HS-5 (cell line): ENCODE measurements at places on chromosomes 7 and 10.

DNA sequence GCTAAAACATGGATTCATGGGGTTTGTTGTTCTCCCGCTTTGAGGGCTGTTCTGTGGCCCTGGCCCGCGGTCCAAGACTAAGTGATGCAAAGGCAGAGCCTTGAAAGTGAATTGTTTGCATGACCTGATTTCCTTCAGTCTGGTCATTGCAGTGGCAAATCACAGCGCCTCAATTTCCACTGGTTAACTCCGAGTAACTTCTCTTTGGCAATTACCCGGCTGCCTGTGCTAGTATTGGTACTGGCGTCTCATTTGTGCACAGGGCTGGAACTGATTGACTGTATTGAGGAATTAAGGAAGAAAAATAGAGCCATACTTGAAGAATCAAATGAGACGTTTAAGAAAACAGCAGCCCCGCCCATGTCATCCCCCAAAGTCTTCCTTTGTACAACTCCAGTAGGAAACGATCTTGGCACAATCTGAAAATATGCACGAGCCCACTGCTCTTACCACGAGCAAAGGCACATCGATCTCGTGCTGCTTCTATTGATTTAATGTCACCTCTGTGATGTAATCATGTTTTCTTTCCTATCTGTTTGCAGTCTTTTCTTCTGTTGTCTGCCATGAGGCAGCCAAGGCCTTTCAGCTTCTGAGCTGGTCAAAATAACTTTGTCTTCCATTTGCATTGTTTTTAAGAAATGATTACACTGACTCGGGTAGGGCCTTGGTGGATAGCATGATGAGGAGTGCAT, 60.6 kb upstream of the SHH start:
- no peak for DNase-seq

DNA sequence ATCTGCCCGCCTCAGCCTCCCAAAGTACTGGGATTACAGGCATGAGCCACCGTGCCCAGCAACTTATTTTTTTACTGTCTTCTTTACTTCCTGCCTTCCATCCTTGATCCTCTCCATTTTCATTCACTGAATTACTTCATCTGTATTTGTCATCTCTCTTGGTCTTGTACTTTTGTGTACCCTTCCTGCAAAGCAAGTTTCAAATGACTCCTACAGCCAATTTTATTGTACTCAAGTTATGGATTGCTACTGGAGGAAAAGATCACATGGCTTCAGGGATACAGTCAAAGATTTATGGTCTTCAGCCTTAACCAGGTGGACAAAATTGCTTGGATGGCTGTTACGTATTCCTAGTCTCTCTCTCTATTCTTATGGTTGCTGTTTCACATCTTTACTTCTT, 22.6 kb downstream of the SEPTIN7 start:
- no peak for DNase-seq

DNA sequence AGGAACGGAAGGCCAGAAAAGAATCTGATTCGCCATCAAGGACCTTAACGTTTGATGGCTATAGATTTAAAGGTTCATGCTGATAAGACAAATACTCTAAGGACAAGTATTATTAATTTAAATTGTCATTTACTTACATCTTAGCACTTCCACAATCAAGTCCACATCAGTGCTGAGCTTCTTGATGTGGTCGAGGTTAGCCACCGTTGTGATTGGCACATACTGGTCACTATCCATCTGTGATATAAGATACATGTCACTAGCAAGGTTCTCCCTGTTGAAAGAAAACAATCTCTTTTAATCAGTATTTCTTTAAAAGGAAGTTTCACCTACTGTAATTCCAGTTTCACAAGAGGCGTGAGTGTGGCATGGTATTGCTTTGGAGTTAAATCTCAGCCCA, 88.7 kb downstream of the LARP4B start:
- no peak for DNase-seq

DNA sequence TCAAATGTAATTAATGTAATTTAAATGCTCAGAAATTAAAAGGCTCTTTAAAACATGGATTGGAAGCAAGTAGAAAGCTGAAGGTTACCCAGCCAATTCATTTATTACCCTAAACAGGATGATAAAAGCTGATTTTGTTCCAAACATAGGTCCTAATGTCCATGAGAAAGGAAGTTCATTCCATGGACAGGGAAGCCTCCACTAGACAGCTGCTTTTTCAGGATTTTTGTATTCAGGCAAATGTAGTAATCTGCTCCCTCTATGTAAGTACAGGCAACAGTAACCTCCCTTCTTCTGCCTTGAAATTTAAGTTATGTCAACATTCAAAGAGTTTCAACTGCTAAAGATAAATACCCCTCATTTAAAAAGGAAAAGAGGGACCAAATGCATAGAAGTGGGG, 123.0 kb upstream of the WNT16 start:
- no peak for DNase-seq

GRCh38 chr10:14261336-14261735, 69.4 kb downstream of the FRMD4A start:
- no peak for DNase-seq

DNA sequence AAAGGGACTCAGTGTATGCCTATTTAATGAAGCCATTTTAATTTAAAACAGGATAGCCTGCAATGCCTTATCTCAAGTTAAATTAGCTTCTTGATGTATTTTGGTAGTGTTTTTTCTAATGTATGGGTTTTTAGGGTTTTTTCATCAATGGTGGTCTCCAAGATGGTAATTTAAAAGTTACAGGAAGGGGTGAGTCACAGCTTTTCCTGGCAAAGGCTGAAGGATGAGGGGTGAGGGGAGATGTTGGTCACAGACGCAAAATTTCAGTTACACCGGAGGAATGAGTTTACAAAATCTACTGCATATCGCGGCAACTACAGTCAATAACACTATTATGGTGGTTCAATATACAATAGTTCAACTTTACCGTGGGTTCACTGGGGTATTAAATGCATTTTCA, 31.6 kb downstream of the CCDC3 start:
- DNase-seq: no peak

DNA sequence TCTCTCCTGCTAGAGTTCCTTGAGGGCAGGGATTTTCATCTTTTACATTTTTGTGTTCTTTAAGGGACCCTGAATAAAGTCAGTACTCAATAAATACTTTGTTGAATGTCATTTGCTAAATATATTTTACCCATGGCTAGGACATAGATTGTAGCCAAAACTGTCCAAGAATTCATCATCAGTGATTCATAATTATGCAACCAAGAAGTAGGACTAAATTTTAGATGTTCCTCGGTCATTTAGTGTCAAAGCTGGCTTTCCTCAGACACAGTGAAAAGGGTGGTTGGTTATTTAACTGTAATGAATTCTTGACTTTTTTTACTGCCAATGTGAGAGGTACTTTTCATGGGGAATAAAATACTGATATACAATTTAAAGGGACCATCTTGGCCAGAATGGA, 3.3 kb downstream of the NUDT13 start:
- no peak for DNase-seq

DNA sequence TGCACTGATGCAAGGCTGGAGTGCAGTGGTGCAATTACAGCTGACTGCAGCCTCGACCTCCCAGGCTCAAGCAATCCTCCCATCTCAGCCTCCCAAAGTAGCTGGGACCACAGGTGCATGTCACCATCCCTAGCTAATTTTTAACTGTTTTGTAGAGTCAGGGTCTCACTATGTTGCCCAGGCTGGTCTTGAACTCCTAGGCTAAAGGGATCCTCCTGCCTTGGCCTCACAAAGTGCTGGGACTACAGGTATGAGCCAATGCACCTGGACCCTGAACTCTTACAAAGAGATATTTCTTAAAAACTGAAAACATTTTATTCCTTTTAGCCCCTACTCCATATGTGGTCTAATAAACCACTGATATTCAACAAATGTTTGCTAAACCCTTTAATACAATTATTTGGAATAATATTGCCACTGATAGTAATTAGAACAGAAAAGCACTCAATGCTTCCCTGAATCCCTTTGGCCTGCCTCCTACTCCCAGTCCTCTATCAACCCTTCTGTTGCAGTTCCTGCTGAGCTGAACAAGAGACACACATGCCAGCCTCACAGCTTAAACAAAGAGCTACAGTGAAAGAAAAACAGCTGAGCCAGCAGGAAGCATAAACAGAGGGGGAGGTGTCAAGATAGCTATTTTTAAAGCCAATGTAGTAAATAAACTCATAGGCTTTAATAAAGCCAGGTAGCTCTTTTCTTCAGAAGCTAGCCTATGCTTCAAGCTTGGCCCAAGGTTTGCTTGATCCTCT, 7.0 kb upstream of the GNAI1 start:
- DNase-seq: no peak

GRCh38 chr10:125016123-125016522, 74.2 kb downstream of the ZRANB1 start:
- no peak for DNase-seq

- no peak for DNase-seq
Observed at GRCh38 chr7:128053023-128053422, 21.8 kb upstream of the LRRC4 start.

DNA sequence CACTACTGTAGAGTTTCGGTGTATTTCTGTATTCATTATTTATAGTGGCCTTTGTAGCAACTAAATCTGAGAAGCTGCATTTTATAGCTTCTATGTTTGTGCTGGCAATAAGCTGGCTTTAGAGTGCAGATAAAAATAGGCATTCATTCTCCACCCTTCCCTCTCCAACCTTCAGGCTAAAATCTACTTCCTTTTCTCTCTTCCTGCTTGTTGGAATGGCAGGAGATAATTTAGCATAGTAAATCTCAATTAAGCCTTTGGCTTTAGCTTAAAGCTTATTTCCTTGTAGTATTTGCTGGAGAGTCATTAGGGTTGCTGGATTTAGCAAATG, 58.5 kb downstream of the CPVL start:
- DNase-seq: no peak

- DNase-seq: no peak
Observed at GRCh38 chr7:97011536-97012364, 6.4 kb downstream of the DLX6 start.

GRCh38 chr7:132113536-132114371, 462.5 kb downstream of the PLXNA4 start:
- no peak for DNase-seq

DNA sequence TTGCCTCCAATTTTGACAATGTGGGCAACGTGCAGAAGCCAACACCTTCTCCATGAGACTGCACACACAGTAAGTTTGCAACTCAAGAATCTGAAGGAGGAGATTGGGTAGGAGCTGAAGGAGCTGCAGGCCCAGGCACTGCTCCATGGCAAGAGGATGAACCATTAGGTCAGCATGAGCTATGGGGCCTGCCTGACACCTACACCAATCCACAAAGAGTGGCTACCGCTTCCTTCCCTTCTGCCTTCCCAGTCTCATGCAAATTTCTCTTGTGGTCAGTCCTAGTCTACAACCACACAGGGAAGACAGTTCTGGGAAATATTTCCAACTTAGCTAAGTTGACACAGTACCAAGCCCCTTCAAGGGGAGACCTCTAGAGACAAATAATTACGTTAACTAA, 142.0 kb upstream of the ADO start:
- no peak for DNase-seq

DNA sequence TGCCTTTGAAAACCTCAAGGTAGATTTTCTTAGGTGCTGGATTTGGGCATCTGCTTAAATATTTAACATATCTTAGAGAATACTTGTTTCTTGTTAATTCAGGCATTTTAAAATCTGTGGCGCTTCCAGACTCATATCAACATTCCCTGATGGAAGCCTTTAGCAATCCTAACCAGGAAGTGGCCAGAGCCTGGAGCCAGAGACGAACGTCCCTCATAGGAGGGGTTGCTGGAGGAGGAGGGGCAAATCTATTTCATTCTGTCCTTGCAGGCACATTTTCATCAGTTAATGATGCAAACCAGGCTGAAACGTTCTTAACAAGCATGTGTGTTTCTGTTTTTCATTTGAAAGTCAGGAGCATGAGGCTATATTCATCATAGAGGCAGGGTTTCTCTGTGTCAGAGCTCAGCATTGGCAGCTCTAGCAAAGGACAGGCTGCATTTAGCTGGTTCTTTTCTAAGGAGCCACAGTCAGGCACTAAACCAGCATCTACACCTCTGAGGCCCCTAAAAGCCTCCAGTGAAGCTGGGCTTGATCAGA, 17.8 kb upstream of the IFIT2 start:
- DNase-seq: no peak

- no peak for DNase-seq
Observed at GRCh38 chr7:118312051-118312450, 87.5 kb downstream of the ANKRD7 start.

GRCh38 chr7:115679976-115680375, 350.6 kb downstream of the TFEC start:
- DNase-seq: no peak

DNA sequence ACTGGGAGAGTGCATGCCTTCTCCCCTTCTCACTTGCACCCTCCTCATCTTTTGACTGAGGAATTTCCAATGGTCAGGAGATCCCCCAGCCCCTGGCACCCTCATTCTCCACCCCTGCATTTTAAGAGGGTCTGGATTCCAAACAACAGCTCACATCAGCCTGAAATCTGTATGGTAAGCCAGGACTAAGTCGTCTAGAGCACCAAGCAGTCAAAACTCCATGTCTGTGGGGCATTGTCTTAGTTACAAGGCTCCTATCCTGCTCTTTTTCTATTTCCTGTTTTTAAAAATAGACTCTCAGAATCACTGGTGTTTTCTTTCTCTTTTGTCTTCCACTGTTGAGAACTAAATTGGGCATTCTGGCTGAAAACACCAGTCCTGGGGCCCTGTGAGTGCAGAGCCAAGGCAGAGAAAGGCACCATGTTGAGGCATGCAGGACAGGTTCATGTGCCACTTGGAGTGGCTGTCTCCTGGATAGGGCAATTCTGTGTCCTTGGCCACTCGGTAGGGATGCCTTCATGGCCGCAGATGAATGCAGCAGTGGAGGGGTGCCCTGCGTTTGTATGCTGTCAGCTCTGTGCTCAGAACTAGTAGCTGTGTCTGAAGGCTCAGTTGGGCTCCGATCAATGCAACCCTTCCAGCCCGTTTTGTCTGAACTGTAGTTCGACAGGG, 216.6 kb upstream of the YAE1 start:
- no peak for DNase-seq

- no peak for DNase-seq
Observed at GRCh38 chr10:110163841-110164240, 43.6 kb upstream of the MXI1 start.
